Choroid plexus epithelial cell (primary cell): ENCODE measurements at places on chromosomes 3 and 15.
A peak's percentile ranks its signal among the peaks of the same experiment; 100 is the strongest.

DNA sequence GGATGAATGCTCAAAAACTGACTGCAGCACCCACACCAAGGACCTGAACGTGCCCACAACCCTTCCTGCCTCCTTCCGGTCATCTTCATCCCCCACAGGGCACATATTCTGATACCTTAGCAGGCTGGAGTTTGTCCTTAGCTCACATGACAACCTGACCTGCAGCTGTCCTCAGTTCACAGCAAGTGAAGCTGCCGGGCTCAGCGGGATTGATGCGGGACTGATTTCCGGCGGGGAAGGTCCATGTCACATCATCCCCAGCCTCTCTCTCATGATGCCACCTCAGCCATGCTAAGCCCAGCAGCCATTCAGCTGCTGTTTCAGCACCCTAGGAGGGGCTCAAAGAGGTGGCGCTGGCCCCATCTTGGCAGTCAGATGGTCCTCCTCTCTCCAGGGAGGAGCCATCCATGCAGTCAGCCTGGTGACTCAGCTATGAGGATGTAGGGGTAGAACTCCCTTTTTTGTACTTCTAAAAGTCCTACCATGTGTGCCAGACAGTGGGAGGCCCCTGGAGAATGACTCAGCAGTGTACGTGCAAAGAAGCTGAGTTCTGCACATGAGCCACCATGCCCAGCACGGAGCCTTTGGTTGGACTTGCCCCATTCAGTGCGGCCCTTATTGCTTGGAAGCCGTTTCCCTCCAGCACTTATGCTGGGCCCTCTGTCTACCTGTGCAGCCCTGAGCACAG is 9.5 kb downstream of the CA12 start:
- peak; percentile 92 for DNase-seq

DNA sequence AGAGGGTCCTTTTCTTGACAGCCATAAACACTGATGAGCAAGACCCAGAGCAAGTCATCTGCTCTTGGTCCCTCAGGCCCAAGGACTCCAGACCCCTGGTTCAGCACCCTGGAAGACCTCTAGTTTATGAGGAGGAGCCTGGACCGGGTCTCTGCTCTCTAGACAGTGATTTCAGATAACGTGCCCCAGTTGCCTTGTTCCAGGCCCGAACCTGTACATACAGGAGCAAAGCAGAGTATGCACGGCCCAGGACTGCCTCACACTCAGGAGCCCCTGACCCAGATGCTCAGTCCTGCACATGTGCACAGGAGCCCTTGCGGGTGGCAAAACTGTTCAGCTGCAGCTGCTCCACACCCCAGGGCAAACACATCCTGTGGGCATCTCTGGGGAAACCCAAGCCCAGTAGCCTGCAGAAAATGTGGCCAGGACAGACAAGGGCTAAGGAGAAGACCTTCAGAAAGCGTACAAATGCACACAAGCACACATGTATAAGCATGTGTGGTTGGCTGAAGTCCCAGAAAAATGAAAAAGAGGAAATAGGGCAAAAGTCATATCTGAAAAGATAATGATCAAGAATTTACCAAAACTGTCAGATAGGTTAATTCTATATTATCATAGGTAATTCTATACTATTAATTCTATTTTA is 59.9 kb upstream of the CORO2B start:
- no peak for DNase-seq

- peak; percentile 32 for DNase-seq
These were observed 39.7 kb upstream of the MLF1 start for GRCh38 chr3:158531334-158531733.

GRCh38 chr3:172625404-172625803 is 85.5 kb downstream of the NCEH1 start:
- no peak for DNase-seq

DNA sequence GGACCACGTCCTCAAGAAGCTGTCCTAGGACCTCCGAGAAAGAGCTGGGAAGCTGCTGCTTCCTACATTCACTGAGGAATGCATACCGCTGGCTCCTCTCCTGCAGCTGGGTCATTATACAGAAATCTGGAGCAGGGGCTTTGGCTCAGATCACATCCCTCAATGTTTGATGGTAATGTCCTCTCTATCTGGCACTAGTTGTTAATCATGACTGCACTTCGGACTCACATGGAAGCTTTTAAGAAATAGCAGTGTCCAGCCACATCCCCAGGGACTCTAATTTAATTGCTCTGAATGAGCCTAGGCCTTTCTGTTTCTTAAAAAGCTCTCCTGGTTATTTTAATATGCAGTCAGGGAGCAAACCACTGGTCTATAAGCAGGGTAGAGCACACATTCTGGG is 25.7 kb upstream of the MYRIP start:
- DNase-seq = no peak

DNA sequence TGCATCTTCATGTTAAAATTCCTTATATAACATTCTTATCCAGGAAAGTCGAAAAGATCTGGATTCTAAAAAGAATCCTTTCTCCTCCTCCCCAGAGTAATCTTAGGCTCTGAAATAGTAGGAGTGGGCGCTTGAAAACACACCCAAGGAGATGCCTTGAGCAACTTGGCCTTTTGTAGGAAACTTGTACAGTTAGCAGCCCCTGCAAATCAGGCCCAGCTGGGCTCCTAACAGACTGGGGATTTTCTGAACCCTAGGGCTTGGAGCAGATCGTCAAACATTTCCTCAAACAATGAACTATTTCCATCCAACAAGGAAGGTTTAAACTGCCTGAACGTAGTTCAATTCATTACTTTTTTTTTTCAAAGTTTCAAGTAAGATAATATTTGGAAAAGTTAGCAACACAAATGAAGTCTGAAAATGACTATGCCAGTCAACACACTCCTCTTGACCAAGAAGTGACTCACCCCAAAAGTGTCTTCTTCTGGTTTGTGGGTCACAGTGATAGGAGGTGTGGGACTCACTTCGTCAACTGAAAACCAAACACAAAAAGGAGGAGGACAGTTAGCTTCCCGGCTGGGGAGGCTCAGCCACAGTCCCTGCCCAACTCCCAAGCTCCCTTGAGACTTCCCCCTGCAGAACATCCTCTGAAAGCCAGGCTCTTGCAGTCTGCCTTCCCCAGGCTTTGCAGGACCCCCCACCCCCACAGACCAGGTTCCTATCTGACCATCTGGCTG is 129.7 kb downstream of the NTRK3 start:
- no peak for DNase-seq

DNA sequence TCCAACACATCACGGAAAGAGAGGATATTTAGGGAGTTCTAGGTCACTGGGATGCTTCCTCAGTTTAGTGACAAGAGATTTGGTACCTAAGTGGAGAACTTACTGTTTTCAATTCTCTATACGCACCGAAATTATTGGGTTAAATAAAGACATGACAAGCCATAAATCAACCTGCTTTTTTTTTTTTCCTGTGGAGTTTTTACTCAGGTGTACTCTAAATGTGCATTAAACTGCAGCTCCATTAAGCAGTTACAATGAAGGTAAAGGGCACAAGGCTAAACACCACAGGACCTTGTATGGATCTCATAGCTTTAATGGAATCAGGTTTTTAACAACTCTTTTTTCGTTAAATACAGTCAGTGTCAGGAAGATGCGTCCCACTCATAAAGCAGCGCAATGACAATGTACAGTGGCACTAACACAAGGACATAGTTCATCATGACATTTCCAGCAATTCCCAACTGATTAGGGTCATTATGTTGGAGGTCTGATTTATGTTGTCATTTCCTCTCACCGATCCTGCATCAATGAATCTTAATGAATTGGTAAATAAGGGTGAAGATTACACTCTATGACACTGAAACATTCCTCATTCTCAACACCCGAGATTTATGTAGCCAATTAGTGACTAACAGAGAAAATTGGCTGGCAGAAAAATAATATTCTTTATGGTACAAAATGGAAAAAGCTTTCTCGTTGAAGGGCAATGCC is 355.2 kb downstream of the FOXP1 start:
- no peak for DNase-seq

- DNase-seq = no peak
These were observed 12.2 kb downstream of the ROBO2 start for GRCh38 chr3:77052051-77052501.

- peak; percentile 29 for DNase-seq
These were observed 451 bp downstream of the ONECUT1 start for GRCh38 chr15:52789601-52790168.

DNA sequence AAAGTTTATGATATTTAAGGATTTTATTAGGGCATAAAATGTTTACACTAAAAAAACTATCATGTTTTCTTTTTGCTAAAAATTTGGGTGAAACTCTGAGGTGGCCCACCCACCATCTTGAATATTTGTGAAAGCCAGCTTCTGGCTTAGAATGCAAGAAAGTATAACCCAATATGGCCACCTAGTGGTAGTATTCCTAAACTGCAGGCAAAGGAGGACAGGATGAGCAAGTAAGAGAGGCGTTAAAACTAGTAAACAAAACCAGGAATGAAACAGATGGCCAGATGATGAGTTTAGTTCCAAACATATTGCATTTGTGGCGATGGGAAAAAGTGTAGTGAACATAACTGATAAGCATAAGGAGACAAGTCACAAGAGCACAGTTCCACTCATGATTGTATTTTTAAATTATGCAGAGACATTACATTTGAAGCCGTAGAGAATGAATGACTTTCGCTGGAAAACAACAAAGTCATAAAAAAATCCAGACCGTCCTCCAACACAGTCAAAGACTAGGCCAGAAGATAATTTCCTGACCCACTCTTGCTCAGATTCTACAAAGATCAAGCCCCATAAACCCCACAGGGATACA is 103.3 kb upstream of the PRTG start:
- peak; percentile 93 for DNase-seq

DNA sequence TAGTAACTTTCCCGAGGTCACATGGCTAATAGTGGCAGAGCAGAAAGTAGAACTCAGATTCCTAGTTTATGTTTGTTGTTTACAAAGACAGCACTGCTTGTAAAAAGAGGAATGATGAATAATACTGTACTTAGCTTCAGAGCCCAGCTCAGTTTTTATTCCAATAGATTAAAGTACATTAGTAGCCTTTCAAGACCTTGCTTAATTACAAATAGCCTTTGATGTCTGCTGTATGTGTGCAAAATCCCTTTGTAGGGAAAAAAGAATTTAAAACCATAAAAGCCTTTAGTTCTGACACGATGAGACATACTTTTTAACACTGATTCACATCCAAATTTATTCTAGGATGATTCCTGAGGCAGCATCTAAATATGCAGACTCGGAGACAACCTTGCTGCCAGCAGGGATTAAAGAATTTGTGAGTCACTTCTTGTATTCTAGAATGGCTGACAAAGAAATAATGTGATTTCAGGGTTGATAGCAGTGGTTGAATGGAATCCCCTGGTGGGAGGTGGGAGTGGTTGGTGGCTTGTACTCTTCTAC is 324.2 kb upstream of the TGFBR2 start:
- DNase-seq = peak; percentile 93

- peak; percentile 13 for DNase-seq
These were observed 141.2 kb upstream of the GADL1 start for GRCh38 chr3:31035681-31036080.

DNA sequence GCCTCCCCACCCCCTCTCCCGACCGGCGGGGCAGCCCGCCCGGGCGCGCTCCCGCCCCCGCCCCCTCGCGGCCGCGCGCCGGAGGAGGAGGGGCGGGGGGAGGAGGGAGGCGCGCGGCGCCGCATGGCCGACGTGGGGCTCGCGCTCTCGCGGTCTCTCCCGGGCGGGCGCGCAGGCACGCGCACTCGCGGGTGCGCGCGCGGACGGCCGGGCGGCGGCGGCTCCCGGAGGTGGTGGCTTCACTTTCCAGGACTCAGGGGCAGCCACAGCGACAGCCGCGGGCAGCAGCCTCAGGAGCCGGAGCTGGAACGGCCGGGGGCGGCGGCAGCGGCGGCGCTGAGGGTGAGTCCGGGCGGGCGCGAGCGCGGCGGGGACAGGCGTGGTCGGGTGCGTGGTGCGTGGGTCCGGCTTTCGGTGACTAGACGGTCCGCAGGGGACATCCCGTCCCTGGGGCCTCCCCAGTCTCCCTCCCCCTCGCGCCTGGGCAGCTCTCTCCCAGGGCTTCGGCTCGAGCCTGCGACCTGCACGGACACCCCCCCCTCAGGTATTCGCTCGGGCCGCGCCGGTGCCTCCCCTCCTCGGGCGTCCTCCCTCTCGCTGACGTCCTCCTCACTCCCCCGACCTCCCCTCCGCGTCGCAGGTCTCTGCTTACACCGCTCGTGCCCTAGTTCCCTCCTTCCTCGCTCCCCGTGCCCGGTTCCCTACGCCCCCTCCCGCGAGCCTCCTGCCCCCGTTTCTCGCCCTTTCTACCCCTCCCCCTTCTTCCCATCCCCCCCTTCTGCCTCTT is at the start of gene UBE2E2:
UBE2E2 (plus strand) TSS at position 407 of the 787 bp plus-strand sequence.
- peak; percentile 70 for DNase-seq

GRCh38 chr3:196790636-196791035 is 51.0 kb downstream of the PAK2 start:
- DNase-seq = no peak

DNA sequence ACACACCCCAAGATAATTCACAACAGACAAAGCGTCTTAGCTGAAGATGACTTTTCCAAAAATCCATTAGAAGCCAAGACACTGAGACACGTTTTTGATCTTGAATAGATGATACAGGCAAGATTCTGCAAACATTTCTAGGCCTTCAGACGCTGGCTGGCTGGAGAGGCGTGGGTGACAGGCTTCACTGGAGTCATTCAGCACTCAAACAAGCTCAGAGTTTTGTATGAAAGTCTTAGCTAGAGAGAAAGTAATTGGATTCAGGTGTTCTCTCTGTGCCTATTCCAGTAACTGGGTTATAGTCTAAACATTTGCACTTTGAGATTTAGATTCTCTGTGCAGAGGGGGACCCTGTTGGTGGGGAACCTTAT is 147.7 kb upstream of the BHLHE40 start:
- DNase-seq = no peak

- no peak for DNase-seq
These were observed 7.0 kb downstream of the SCAPER start for GRCh38 chr15:76898102-76898501.

DNA sequence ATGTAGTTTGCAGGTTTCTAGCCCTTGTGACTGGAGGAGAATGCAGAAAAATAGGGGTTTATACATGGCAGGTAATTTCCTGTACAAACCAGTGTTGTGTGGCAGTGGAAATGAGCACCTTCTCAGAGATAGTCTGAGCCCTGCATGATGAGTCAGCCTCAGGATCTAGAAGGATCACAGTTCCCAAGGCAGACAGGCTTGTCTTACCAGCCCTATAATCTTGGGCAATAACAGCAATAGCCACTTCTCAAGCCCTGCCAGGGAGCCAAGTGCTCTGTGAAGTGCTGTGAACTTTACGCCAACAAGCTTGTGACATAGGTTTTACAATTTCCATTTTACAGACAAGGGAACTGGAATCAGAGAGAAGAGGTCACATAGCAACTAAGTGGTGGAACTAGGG is 89.4 kb downstream of the CD47 start:
- DNase-seq = peak; percentile 26
